ENCODE measurements at places on chromosomes 1 and 21.

DNA sequence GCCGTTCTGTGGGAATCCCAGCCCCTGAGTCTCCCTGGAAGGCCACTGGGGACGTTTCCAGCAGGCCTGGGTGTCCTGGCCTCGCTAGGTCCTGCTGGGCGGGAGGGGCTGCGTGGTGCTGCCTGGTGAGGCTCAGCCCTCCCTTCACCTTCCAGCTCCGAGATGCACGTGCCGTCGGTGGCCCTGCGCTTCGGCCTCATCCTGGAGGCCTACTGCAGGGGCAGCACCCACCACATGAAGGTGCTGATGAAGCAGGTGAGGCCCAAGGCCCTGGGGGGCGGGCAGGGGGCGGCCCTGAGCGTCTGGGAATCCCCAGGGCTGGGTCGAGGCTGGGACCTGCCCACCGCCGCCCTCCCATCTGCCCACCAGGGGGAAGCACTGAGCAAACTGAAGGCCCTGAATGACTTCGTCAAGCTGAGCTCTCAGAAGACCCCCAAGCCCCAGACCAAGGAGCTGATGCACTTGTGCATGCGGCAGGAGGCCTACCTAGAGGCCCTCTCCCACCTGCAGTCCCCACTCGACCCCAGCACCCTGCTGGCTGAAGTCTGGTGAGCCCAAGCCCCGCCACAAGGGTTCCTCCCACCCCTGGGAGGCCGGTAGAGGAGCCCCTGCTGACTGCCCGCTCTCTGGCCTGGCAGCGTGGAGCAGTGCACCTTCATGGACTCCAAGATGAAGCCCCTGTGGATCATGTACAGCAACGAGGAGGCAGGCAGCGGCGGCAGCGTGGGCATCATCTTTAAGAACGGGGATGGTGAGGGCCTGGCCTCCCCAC is 70.3 kb downstream of the PIK3CD start:
- DNase-seq: peak; percentile 92

DNA sequence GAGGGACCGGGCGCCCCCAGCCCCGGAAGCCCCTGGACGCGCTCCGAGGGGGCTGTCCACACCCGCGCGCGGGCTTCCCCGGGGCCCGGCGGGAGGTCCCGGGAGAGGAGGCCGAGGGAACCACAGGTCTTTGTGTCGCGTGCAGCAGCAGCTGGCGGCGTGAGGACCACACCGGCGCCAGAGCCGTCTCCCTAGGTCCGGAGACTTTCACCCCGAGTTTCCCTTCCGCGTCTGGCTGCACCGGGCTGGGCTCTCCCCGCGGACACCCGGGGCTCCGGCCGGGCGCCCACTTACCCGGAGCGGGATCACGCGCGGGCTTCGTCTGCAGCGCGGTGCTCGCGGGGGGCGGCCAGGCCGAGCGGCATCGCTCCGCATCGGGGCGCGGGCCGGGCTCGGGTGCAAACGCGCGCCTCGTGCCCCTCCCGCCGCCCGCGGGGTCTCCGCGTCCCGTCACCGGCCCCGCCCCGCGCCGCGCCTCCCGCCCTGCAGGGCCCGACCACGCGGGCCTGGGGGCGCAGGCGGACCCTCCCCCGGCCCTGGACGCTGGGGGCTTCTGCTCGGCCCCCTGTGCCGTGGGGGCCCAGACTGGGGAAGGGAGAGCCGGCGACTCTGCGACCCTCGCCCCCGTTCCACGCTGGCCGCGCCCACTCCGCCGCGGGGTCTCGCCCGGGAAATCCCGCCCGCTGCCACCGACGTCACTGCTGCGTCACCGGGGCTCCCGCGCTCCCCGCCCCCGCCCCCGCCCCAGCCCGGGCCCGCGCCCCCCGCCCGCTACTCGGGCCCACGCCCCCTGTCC is at the start of gene GNG4:
Gene GNG4 (minus strand): TSS at position 417 of the 796 bp plus-strand sequence. CDS start 65,946 bp downstream, outside the sequence.
- no peak for DNase-seq

- no peak for DNase-seq
Measured at GRCh38 chr1:48652334-48652733, 124.4 kb downstream of the BEND5 start.

GRCh38 chr1:205441716-205442050 is 14.2 kb downstream of the BLACAT1 start:
- no peak for DNase-seq

- no peak for DNase-seq
Measured at GRCh38 chr1:209318181-209319056, 265.1 kb upstream of the CAMK1G start.
